ENCODE measurements at places on chromosomes 6 and 20. TPM values are rescaled to one million over a fixed set of nuclear protein-coding genes. Genes with fewer than 3 reads are reported as not detected.

DNA sequence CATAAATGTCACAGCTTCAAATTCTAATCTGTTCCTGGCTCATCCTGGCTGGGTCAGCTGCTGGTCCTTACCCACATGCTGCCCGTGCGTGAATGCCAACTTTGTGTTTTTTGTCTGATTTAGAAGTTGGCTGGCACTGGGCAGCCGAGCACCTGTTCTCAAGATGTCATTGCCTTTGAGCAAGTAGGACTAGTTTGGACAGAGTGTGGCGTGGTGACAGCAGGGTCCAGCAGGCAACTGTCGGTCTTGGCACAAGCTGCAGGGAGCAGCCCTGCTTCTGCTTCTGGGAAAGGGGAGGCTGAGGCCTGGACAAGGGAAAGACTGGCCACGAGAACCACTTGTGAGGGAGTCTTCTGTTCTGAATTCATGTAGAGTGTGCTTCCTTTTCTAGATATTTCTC lies 26.4 kb upstream of the ADRM1 start:
- DNase-seq, result no peak

The CDH26 gene
- 0.38 TPM for total RNA-seq

GRCh38 chr6:106739387-106739786 lies 110.0 kb downstream of the QRSL1 start:
- peak; percentile 93 for DNase-seq

The RRAGD gene
- total RNA-seq, result 7.9 TPM

DNA sequence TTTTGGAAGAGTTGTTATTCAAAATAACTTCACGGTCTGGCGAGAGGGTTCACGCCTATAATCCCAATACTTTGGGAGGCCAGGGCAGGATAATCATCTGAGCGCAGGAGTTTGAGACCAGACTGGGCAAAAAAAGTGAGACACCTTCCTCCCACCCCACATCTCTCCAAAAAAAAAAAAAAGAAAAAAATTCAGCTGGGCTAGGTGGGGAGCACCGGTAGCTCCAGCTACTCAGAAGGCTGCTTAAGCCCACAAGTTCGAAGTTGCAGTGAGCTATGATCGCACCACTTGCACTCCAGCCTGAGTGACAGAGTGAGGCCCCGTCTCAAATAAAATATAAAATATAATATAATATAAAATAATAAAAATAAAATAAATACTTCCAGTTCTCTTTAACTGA lies 10.4 kb downstream of the OR2B2 start:
- no peak for DNase-seq

DNA sequence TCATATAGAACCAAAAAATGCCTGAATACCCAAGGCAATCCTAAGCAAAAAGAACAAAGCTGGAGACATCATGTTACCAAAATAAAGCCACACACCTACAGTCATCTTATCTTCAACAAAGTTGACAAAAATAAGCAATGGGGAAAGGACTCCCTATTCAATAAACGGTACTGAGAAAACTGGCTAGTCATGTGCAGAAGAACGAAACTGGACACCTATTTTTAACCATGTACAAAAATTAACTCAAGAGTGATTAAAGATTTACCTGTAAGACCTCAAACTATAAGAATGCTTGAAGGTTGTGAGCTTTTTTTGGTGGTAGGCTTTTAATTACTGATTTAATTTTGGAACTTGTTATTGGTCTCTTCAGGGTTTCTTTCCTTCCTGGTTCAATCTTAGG lies 236.0 kb upstream of the DEFB112 start:
- DNase-seq, result no peak

The RNF39 gene
- 0.08 TPM for total RNA-seq

The CDSN gene
- total RNA-seq, result not detected

GRCh38 chr6:3026791-3027626 lies 27.3 kb downstream of the NQO2 start:
- no peak for DNase-seq

GRCh38 chr20:63966944-63967322 lies 2.8 kb downstream of the ZNF512B start:
- no peak for DNase-seq

The SFT2D1 gene
- 8.8 TPM for total RNA-seq
